ENCODE measurements at places on chromosomes 6 and 20. TPM values are rescaled to one million over a fixed set of nuclear protein-coding genes. Genes with fewer than 3 reads are reported as not detected.
A peak's percentile ranks its signal among the peaks of the same experiment; 100 is the strongest.

DNA sequence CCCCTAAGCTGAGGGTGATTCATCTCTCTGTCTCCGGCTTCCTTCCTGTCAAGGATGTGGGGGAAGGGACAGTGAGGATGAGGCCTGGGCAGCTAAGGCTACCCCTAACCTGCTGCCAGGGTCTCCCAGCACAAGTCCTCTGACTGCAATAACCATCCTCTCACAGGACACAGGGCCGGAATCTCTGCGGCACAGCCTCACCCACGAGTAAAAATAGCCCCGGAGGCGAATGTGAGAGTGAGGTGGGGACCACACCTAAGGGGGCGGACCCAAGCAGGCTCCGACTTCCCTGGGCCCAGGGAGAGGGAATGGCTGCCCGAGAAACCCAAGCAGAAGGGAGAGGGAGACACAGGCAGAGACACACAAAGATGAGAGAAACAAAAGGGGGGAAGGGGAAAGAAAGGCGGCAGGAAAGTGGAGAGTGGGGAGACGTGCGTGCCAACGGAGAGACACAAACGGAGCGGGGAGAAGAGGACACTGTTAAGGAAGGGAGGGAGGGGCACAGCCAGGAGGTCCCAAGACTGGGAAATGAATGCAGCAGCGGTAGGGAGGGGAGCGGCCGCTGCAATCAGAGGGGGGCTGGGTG lies 1.4 kb downstream of the CLIC1 start:
- peak overlapping the region; percentile 89 for H3K4me3 ChIP-seq
- peak; percentile 73 for DNase-seq
- peaks cover 24% of the 10 kb centered on the region for H3K36me3 ChIP-seq
- no peaks in the 10 kb centered on the region for H3K27me3 ChIP-seq
- H3K4me1 ChIP-seq: peaks cover 35% of the 10 kb centered on the region

The GNMT gene
- total RNA-seq: not detected

- no peak for DNase-seq
- peaks cover 15% of the 10 kb centered on the region for H3K36me3 ChIP-seq
- H3K27ac ChIP-seq: no peak overlapping the region
- no peak overlapping the region for H3K4me3 ChIP-seq
- no peaks in the 10 kb centered on the region for H3K27me3 ChIP-seq
Observed at GRCh38 chr20:49292010-49292409, 14.2 kb upstream of the ZNFX1 start.

The ACTR5 gene
- 5.9 TPM for total RNA-seq

DNA sequence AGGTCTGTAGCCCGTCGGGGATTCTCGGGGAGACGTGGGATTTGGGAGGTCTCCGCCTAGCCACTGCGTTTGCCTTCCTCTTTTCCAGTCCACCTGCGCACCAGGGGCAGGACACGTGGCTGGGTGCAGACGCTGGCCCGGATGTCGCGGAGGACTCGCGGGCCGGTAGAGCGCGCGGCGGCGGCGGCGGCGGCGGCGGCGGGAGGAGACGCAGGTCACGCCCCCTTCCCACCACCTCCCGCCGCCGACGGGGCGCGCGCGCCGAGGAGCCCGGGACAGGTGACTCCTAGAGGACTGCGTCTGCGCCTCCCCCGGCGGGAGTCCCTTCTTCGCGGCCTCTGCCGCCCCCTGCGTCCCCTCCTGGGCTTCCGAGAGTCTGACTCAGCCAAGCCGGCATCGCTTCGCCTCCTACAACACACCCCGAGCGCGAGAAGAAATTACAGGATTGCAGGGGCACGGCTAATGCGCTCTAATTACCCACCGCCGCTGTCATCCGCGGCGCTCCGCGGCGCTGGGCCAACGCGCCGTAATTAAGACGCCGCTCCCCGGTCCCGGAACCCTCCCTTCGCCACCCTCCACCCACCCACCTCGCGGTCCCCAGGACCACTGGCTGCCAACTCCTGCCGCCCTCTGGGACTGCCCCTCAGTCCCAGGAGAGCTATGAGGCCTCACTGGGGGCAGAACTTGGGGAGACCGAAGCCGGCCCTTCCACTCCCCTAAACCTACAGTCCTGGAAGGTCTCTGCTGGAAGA lies 124.5 kb downstream of the MRPL14 start:
- peaks cover 20% of the 10 kb centered on the region for H3K4me1 ChIP-seq
- peak; percentile 59 for DNase-seq
- H3K27ac ChIP-seq: no peak overlapping the region
- H3K4me3 ChIP-seq: peak overlapping the region; percentile 14
- H3K27me3 ChIP-seq: no peaks in the 10 kb centered on the region

GRCh38 chr6:34273242-34273805 lies 24.5 kb upstream of the SMIM29 start:
- DNase-seq: peak; percentile 11
- H3K27ac ChIP-seq: no peak overlapping the region
- no peaks in the 10 kb centered on the region for H3K27me3 ChIP-seq
- no peaks in the 10 kb centered on the region for H3K4me1 ChIP-seq
- no peak overlapping the region for H3K4me3 ChIP-seq

DNA sequence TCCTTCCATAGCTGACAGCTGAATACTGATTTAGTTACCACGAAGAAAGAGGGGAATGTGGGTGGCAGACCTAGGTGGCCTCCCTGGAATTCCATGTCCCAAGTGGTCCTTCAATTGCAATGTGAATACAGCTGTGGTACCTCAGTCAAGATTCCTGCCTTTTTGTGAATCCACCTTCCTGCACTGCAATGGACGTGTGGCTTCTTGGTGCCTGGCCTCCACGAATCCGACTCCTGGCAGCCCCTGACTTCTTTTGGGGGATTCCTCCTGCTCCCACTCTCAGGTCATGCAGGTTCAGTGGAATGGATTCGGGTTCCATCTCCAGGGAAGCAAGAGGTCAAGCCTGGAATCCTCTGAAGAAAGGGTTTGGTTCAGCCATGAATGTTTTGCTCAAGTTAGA lies 117.8 kb downstream of the DACT2 start:
- no peak for DNase-seq
- H3K27me3 ChIP-seq: no peaks in the 10 kb centered on the region
- no peak overlapping the region for H3K4me3 ChIP-seq
- no peak overlapping the region for H3K27ac ChIP-seq

GRCh38 chr20:19397666-19398065 lies 185.2 kb downstream of the SLC24A3 start:
- no peaks in the 10 kb centered on the region for H3K36me3 ChIP-seq
- H3K27ac ChIP-seq: no peak overlapping the region
- H3K4me1 ChIP-seq: no peaks in the 10 kb centered on the region
- DNase-seq: no peak
- no peak overlapping the region for H3K4me3 ChIP-seq

DNA sequence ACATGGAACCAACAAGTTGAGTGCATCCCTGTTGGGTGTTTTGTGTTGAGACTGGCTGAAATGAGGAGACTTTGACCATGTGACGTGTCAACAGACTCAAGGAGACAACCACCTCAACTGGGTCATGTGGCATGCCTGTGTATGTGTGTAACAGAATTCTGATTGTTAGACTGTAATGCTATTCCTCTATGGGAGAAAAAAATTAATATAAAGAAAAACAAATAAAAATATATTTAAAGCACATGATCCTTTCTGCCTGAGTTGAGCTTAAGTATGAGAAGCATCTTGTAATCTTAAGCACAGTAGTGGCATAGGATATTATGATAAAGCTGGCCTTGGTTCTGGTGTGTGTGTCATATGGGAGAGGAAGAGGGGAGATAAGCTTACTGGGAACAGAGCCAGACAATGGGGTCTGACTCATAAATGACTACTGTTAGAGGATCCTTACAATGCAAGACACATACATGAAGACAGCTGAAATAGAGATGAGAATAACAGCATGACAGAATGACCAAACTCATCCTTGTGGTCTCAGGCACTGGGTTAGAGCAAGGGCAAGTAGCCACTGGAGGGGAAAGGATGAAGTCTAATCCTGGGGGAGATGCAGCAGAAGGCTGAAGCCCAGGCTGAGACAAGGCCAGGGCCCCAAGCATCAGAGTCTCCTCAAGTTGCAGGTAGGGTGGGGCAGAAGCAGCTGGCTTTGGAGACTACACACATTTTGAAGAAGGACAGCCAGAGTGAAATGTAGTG lies 9.2 kb downstream of the TP53INP2 start:
- H3K4me3 ChIP-seq: no peak overlapping the region
- DNase-seq: peak; percentile 99
- H3K27me3 ChIP-seq: no peaks in the 10 kb centered on the region

The SMLR1 gene
- not detected for total RNA-seq

- H3K4me1 ChIP-seq: peaks cover 3% of the 10 kb centered on the region
- no peaks in the 10 kb centered on the region for H3K27me3 ChIP-seq
- peak overlapping the region; percentile 87 for H3K4me3 ChIP-seq
Observed at GRCh38 chr6:151240791-151241642, 1.2 kb downstream of the AKAP12 start.

The CDSN gene
- total RNA-seq: not detected

- H3K4me1 ChIP-seq: peaks cover 9% of the 10 kb centered on the region
- no peaks in the 10 kb centered on the region for H3K36me3 ChIP-seq
- no peaks in the 10 kb centered on the region for H3K27me3 ChIP-seq
- peak; percentile 39 for DNase-seq
- peak overlapping the region; percentile 90 for H3K27ac ChIP-seq
- peak overlapping the region; percentile 87 for H3K4me3 ChIP-seq
Observed at GRCh38 chr20:35663516-35664465, 909 bp downstream of the CPNE1 start.

The VSTM2L gene
- total RNA-seq: 1.5 TPM

The PDE10A gene
- total RNA-seq: under 0.01 TPM

DNA sequence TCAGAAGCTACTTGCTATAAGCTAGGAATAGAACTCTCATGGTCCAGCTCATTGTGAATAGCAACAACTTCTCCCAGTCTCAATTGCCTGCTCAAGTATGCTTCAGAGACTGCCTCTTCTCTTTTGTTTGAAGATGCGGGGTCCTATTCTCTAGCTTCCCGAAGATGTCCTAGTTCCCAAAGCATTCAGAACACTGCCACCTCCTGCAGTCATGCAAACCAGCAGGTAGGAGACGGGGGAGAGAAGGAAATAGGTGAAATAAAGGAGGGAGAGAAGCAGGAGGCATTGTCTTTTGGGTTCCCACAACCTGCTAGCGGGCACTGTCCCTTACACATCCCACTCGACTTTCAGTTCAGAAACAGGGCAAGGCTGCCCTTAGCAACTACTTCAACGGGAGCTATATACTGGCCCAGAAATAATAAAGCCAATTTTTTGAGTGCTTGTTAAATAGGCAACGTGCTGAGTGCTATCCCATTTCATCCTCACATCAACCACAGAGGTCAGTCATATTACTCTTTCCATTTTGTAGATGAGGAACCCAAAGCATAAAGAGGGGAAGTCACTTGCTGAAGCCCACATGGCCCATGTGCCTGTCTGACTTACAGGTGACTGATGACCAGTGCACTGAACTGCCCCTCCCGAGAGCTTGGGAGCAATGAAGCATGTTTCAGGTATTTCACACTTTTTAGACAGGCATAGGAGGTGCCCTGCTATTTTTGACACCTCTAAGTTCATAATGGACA lies 61.9 kb upstream of the ATXN1 start:
- no peak overlapping the region for H3K4me3 ChIP-seq
- H3K4me1 ChIP-seq: no peaks in the 10 kb centered on the region
- no peak overlapping the region for H3K27ac ChIP-seq
- no peaks in the 10 kb centered on the region for H3K36me3 ChIP-seq

The ARHGAP18 gene
- 38.3 TPM for total RNA-seq

GRCh38 chr6:40395066-40395697 lies 192.0 kb downstream of the LRFN2 start:
- H3K36me3 ChIP-seq: no peaks in the 10 kb centered on the region
- H3K4me1 ChIP-seq: no peaks in the 10 kb centered on the region
- H3K27me3 ChIP-seq: no peaks in the 10 kb centered on the region
- H3K27ac ChIP-seq: no peak overlapping the region
- no peak for DNase-seq

DNA sequence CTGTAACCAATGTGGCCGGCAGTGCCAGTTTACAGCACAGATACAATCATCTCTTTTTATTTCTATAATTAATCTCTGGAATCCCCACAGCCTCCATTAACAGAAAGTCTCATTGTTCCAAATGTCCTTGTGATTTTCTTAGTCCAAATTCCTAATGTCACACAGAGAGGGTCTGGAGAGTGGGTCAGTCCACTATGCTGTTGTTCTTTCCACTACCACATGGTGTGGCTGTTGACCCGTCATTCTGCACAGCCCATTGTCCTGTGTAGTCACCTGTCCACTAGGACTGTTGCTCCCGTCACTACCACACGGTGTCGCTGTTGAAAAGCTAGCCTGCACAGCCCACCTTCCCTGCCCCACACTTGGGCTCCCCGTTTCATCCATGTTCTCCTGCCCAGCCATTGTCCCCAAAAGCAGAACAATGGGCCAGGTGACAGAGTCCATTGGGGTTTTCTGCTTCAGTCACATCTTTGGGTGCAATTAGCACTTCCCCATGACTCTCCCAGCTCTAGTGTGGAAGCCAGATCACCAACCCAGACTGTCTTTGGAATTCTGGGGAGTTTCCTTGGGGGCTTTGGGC lies 8.6 kb upstream of the LBP start:
- H3K4me3 ChIP-seq: no peak overlapping the region
- H3K4me1 ChIP-seq: no peaks in the 10 kb centered on the region
- H3K36me3 ChIP-seq: no peaks in the 10 kb centered on the region
- peaks cover 8% of the 10 kb centered on the region for H3K27me3 ChIP-seq

DNA sequence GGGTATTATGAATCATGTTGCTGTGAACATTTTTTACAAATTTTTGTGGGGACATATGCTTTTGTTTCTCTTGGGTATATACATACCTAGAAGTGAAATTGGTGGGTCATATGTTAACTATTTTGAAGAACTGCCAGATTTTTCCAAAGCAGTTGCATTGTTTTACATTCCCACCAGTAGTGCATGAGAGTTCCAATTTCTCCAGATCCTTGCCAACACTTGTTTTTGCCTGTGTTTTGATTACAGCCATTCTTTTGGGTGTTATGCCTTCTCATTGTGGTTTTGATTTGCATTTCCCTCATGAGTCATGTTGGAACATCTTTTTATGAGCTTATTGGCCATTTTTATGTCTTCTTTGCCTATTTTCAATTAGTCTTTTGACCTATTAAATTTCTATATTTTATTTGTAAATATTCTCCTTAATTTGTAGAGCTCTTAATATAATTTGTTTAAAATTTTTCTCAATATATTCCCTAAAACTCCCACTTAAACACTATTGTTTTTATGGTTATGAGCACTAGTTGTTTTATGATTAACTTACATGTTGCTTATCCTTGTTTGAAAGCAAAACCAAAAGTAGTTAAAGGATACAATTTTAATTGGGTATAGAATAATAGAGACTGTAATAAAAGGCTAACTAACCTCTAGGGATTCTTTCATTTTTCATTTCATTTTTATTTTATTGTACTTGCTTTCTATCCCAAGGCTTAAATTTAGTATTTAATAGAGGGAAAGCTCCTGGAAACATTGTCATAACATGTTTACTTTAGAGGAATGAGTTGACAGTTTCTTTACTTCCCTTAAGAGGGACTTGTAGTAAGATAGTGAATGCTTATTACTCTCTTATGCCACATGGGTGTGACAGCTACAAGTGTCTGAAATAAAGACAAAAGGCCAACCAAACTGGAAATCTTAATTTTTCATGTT lies 5.5 kb downstream of the UBR2 start:
- H3K27ac ChIP-seq: no peak overlapping the region
- peaks cover 2% of the 10 kb centered on the region for H3K4me1 ChIP-seq
- H3K36me3 ChIP-seq: no peaks in the 10 kb centered on the region
- no peak overlapping the region for H3K4me3 ChIP-seq
- DNase-seq: peak; percentile 85
- no peaks in the 10 kb centered on the region for H3K27me3 ChIP-seq

The HELZ2 gene
- total RNA-seq: 47.6 TPM

- no peaks in the 10 kb centered on the region for H3K36me3 ChIP-seq
- H3K4me3 ChIP-seq: no peak overlapping the region
- DNase-seq: no peak
- no peaks in the 10 kb centered on the region for H3K27me3 ChIP-seq
- H3K4me1 ChIP-seq: peaks cover 3% of the 10 kb centered on the region
Observed at GRCh38 chr6:25266456-25267100, 12.6 kb upstream of the CARMIL1 start.

Measured in fibroblast of lung (primary cell).